Lung (tissue), 17 donors: ENCODE measurements at places on chromosomes 2 and 18. TPM values are rescaled to one million over a fixed set of nuclear protein-coding genes. Genes with fewer than 3 reads are reported as not detected.

DNA sequence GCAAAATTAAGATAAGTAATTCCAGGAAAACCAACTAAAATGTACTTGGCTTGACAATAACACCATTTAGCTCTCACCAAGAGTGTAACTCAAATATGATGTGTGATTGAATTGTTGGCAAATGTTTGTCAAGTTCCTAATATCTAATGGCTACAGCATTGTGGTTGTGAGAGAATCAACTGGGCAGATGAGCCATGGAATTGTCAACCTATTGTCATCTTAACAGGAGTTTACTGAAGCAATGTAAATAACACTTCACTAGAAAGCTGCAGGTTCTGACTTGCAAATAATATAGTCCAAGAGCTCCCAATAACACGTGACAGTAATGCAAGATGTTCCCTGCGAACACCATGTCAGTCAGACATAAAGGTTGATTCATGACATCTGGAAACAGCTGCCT is 495.2 kb upstream of the MEIS1 start:
- H3K4me3 ChIP-seq: no peak overlapping the region
- no peaks in the 10 kb centered on the region for H3K27me3 ChIP-seq
- no peaks in the 10 kb centered on the region for H3K36me3 ChIP-seq
- H3K4me1 ChIP-seq: no peaks in the 10 kb centered on the region

GRCh38 chr2:47905386-47906156 is 727 bp downstream of the FBXO11 start:
- H3K4me3 ChIP-seq: peak overlapping the region; percentile 100
- no peaks in the 10 kb centered on the region for H3K36me3 ChIP-seq
- H3K27me3 ChIP-seq: no peaks in the 10 kb centered on the region
- H3K27ac ChIP-seq: peak overlapping the region; percentile 97

GRCh38 chr18:47250391-47251046 is 941 bp downstream of the SKOR2 start:
- H3K27ac ChIP-seq: no peak overlapping the region
- H3K4me1 ChIP-seq: no peaks in the 10 kb centered on the region
- H3K4me3 ChIP-seq: no peak overlapping the region
- H3K36me3 ChIP-seq: no peaks in the 10 kb centered on the region
- no peak for DNase-seq

DNA sequence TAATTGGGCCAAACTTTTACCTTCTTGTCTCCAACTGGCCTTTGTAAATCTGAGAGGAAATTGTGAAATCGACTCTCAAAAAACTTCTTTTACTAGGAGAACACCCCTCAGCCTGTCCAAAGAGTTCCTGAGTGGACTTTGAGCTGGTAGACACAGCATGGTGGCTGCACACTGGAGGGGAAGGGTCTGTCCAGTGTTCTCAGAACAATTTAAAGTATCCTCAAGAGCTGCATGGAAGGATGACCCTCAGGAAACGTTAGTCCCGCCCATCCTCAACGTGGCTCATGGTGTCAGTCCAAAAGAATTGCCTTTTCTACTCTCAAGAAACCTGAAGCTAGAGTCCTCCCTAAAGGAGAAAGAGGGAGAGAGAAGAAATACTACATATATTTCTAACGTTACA is 182.7 kb downstream of the EPHA4 start:
- DNase-seq: no peak
- H3K4me3 ChIP-seq: no peak overlapping the region
- no peaks in the 10 kb centered on the region for H3K27me3 ChIP-seq
- no peaks in the 10 kb centered on the region for H3K4me1 ChIP-seq
- H3K27ac ChIP-seq: no peak overlapping the region
- H3K36me3 ChIP-seq: no peaks in the 10 kb centered on the region

- H3K4me1 ChIP-seq: no peaks in the 10 kb centered on the region
- no peaks in the 10 kb centered on the region for H3K36me3 ChIP-seq
- no peak for DNase-seq
- H3K4me3 ChIP-seq: no peak overlapping the region
- H3K27ac ChIP-seq: no peak overlapping the region
Observed at GRCh38 chr2:237116431-237116830, 30.7 kb downstream of the COPS8 start.

GRCh38 chr18:65221115-65221514 is 529.7 kb upstream of the CDH7 start:
- no peak overlapping the region for H3K4me3 ChIP-seq
- H3K36me3 ChIP-seq: no peaks in the 10 kb centered on the region
- no peaks in the 10 kb centered on the region for H3K4me1 ChIP-seq

The ZAP70 gene
- total RNA-seq: 5.6 TPM

The LIPT1 gene
- total RNA-seq: 11.0 TPM
